Suppressor macrophage treated with lipopolysaccharide for 1 hour (primary cell): ENCODE measurements at places on chromosomes 7 and 10.
A peak's percentile ranks its signal among the peaks of the same experiment; 100 is the strongest.

DNA sequence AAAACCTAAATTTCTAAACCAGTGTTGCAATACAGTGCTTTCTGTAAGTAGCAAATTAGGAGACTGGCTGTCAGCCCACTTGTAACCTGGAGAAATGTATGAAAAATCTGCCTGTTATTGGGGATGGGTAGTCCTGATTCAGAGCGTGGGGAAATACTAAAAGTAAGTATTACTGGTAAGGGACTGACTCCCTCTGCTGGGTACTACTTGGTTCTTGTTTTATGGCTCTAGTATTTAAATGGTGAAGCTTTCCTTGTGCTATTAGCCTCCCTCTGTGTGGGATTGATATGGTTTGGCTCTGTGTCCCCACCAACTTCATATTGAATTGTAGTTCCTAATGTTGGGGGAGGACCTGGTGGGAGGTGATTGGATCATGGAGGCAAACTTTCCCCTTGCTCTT is 886.1 kb downstream of the SORCS1 start:
- DNase-seq, result no peak

- peak; percentile 89 for DNase-seq
Measured at GRCh38 chr10:21497177-21497807, 28.2 kb downstream of the SKIDA1 start.

- no peak for DNase-seq
Measured at GRCh38 chr10:84593506-84593905, 265.1 kb downstream of the CCSER2 start.

- no peak for DNase-seq
Measured at GRCh38 chr7:75721426-75721825, 17.3 kb downstream of the HIP1 start.

GRCh38 chr7:139582671-139583155 is 59.2 kb downstream of the CLEC2L start:
- no peak for DNase-seq

DNA sequence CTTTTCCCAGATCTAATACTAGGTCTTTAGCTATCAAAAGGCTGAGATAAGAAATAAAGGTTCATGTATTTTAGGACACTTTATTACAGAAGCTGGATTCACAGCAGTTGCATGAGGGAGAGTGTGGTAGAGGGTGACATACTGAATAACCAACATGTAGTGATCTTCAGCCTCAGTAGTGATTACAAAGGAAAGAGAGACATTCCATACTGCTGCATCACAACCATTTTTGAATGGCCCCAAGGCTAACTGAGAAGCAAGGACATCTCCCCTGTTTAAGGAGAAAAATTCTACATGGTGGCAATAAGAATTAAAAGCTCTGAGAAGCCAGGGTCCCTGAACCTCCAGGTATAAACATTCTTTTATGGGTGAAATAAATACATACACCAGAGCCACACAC is 35.3 kb downstream of the COG5 start:
- DNase-seq, result no peak

DNA sequence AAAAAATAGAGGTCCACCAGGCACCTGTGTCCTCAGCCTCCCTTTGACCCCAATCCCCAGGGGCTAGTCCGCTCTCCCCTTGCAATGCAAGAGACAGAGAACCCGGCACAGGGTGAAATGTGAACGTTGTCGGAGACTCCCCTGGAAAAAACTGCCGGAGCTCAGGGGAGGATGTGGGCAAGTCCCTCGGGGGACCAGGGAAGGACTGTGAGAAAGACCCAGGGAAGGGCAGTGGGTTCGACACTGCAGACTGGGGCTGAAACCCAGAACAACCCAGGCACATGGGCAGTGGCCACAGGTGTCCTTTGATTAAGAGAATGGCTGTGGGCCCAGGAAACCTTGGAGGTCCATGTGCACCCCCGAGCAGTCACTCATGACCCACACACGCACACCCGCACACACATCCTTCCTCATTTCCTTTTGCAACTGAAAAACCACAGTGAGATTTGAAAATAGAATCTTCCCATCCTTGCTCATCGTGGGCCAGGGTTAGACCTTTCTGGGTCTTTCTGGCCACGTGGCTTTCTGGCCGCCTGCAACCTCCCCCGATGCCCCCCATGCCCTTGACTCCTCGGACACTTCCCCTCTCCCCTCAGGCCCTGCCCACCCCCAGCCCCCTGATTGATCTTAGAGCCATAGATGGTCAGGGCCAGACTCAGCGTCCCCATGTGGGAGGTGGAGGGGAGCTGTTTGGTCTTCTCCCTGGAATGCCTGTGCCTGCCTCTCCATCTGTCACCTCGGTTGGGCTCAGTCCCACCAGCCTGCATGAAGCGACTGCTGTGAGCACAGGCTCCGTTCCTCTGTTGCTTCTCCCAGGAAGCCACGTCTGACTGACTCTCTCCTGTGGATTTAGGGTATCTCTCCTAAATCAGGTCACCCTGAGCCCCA is 7.9 kb downstream of the LAT2 start:
- DNase-seq, result peak; percentile 84

DNA sequence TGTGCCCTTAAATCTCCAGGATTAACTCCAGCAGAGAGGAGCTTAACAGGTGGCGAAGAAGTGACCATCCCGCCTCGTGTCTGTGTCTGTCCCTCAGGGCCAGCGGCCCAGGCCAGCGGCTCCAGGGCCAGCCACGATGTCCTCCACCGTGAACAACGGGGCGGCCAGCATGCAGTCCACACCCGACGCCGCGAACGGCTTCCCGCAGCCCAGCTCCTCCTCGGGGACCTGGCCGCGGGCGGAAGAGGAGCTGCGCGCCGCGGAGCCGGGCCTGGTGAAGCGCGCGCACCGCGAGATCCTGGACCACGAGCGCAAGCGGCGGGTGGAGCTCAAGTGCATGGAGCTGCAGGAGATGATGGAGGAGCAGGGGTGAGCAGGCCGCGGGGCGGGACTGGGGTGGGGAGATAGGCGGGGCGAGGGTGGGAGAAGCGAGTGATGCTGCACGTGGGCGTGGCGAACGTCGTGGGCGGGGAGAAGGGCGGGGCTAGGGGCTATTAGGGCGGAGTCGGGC is 33.3 kb downstream of the SRRM3 start:
- DNase-seq, result peak; percentile 90

DNA sequence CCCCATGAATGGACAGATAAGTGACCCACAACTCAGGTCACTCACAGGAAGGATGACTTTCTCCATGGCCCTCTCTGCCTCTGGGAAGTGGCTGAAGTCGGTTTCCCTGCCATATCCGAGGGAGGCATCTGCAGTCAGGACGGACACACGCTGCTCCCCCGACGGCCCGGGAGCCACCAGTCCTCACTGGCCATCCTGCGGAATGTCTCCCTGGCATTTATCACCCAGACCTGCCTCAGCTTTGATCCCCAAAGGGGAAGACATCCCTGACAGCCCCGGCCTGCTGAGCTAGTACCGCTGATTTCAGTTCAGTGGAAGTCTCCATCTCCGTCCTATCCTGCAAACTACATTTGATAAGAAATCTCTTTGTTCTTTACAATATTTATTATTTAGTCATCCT is 339.5 kb upstream of the MKI67 start:
- DNase-seq, result no peak

DNA sequence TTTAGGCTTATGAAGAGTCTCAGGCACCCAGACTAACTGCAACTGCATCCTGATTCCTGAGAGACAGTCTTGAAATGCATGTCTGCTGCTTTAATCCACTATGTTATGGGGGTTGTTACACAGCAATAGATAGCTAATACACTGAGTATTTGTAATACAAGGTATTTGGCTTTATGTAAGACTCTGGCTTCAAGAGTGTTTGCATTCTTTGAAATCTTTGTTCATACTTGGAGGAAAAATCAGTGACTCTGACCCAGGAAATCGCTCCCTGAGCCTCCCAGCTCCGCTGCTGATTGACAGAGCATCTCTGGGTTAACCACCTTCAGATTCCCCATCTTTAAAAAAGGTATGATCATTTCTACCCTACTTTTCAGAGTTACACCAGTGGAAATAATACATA is 133.9 kb downstream of the MTPAP start:
- no peak for DNase-seq

GRCh38 chr7:117648203-117648866 is 168.5 kb downstream of the CFTR start:
- no peak for DNase-seq

GRCh38 chr10:104035194-104036068 is 50.2 kb downstream of the COL17A1 start:
- DNase-seq, result no peak

DNA sequence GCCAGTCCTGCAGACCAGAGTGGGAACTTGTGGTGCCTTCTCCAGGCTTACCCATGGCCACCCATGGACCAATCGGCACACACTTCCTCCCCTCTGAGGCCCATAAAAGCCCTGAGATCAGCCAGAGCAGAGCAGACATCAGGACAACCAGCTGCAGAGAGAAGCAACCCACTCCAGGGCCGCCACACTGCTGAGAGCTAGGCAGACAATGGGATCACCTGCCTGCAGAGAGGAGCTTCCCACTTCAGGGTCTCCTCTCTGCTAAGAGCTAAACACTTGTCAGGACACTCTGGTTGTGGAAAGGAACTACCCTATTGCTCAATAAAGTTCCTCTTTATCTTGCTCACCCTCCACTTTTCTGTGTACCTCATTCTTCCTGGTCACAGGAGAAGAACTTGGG is 34.0 kb downstream of the C7orf25 start:
- DNase-seq, result peak; percentile 51

- DNase-seq, result no peak
Measured at GRCh38 chr7:155317114-155317434, 19.4 kb downstream of the INSIG1 start.

GRCh38 chr7:40192036-40192435 is 57.2 kb downstream of the SUGCT start:
- DNase-seq, result no peak

GRCh38 chr7:45001138-45001694 is 1.2 kb downstream of the CCM2 start:
- no peak for DNase-seq

GRCh38 chr7:17274551-17275245 is 23.8 kb upstream of the AHR start:
- peak; percentile 29 for DNase-seq

DNA sequence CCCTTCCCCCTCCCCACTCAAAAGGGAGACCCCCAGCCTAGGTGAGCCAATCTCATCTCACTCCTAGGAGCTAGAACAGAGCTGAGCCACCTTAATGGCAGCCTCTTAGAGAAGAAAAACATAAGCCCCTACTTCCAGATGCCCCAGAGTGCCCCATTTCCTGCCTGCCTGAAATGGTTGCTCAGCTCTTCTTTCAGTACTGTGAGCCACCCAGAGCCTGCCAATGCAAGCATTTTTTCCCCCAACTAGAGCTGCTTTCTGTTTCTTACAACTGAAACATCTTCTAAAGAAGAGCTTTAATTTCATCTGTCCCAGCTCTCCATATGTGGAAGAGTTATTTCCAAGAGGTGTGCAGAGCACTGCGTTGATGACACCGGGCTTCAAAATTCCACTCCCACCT is 136.7 kb downstream of the PLPP4 start:
- no peak for DNase-seq

GRCh38 chr10:58963101-58963534 is 213.3 kb upstream of the PHYHIPL start:
- DNase-seq, result no peak

GRCh38 chr10:121250995-121251764 is 347.1 kb downstream of the FGFR2 start:
- no peak for DNase-seq

DNA sequence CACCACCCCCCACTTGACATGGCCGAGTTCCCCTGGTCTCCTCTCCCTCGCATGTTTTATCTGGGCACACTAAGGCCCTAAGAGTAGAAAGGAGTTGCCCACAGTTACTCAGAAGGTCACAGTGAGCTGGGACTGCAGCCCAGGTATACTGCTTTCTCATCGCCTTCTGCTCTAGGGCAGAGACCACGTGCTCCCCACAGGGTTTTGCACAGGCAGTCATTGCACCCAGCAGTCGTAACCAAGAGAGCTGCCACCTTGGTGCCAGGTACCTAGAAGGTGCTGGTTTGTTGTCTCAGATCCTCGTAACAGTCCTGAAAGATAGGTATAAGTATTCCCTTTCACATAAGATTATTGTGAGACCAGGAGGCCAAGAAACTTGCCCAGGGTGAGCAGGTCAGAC is 1.8 kb downstream of the MINDY4 start:
- DNase-seq, result no peak

DNA sequence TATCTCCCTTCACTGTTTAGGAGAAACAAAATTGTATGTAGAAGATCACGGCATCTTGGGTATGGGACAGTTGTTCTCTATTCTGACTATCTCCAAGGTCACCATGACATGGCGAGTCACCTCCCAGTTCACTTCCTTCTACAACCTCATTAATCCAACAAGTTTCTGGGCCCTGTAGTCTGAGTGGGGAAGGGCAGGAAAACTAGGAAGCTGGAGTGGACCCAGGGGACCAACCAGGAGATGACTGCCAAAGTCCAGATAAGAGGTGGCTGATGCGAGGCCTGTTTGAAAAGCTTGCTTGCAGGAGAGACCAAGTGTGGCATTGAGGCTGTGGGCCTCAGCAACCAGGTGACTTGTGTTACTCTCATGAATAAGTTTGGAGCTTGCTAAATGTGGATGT is 584.9 kb downstream of the TNS3 start:
- DNase-seq, result no peak

GRCh38 chr7:55132890-55133551 is 114.2 kb downstream of the EGFR start:
- DNase-seq, result no peak

GRCh38 chr10:89923661-89924060 is 222.3 kb downstream of the KIF20B start:
- no peak for DNase-seq

GRCh38 chr7:48350515-48350914 is 179.3 kb downstream of the ABCA13 start:
- peak; percentile 19 for DNase-seq

DNA sequence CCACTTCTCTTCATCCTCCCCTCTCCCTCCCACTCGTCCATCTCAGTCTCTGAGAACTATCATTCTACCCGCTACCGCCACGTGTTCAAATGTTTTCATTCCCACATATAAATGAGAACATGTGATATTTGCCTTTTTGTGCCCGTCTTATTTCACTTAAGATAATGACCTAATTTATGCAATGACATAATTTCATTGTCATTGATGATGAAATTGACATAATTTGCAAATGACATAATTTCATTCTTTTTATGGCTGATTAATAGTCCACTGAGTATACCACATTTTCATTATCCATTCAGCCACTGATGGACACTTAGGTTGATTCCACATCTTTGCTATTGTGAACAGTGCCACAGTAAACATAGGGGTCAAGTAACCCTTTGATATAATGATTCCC is 292.3 kb downstream of the GRID1 start:
- no peak for DNase-seq
